ENCODE measurements at places on chromosomes 11 and 22. TPM values are rescaled to one million over a fixed set of nuclear protein-coding genes. Genes with fewer than 3 reads are reported as not detected.

DNA sequence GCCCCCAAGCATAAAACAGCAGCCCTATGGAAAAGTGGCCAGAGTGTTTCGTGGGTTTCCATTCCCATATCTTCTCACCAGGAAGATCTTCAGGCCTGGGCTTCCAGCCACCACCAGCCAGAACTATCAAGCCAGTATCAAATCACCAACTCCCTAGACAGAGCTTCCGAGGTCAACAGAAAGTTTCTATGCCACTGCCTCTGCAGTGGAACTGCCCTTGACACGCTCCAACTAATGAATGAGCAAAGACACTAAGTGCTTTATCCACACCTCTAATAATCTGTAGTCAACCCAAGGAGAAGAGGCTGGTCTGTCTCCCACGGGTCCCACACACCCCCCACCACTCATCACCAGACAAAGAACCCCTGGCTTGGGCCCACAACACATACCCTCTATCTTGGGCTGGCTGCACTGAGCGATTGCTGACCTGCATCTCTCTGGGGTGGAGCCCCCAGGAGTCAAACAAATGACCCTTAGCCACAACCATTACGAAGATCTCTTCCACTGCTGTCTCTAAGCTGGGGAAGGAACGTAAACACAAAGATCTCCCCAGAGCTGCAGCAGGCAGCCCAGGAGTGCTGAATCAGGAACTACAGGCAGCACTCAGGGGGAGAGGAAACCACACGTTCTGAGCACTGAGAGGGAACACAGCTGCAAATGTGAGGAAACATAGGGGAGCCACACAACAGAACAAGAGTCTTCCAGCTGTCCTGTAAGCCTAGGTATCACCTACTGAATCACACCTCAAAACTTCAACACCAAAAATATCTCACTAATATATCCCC, 9.7 kb downstream of the OR5AN1 start:
- no peak for DNase-seq

The SDHD gene
- 110 TPM for total RNA-seq

DNA sequence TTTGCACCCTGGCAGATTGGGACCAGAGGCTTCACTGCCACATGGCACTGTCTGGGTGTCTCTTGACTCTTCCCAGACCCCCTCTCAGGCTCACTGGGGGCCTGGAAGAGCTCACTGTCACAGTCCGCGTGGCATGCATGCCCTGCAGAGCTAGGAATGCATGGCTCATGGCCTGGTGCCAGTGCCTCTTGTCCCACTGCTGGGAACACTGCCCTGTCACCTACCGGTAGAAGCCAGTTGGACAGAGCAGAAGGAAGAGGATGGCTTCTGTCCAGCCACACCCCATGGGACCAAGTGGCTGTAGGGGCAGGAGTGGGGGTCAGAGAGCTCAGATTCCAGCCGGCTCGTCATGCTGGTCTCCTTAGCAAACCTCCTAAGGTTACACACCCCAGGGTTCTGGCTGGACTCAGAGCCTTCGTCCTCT, 29.7 kb downstream of the MB start:
- DNase-seq, result no peak

DNA sequence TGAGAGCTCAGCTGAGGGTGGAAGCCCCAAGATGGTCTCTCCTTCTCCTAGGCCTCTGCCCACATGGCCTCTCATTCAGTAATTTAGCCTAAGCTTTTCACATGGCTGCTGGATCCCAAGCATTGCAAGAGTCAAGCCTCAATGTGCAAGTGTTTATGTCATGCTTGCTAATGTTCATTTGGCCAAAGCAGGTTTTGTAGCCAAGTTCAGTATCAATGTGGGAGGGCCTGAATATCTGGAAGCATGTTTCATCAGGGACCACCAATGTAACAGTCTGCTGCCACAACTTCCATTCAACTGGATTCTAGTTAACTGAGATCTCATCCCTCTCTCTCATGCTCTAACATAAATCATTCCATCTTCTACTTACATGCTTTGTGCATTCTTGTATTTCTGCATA, 8.5 kb upstream of the SYTL2 start:
- DNase-seq, result no peak

The PACSIN3 gene
- total RNA-seq, result 31.6 TPM

The APOA1 gene
- 70.3 TPM for total RNA-seq

The HTR3A gene
- not detected for total RNA-seq

The NECTIN1 gene
- 7.8 TPM for total RNA-seq

DNA sequence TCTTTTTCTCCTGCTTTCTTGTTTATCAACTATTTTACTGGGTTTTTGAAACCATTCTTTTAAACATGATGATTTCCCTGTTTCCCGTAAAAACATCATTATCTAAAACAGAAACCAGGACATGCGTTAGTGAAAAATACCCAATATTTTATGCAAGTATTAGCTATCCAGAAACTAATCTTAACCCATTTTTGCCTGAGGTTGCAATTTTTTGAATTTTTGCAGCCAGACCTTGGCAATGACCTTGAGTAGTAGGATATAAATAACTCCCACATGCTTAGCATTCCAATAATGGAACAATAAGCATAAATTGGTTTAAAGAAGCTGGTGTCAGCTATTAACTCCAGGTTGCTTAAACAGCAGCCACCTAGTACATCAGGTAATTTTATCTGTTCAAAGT, 308.9 kb upstream of the ANO3 start:
- no peak for DNase-seq

The SPDYC gene
- total RNA-seq, result not detected

Data from fibroblast of the aortic adventitia (primary cell).